Fibroblast of skin of abdomen (primary cell): ENCODE measurements at places on chromosomes 2 and 18.

DNA sequence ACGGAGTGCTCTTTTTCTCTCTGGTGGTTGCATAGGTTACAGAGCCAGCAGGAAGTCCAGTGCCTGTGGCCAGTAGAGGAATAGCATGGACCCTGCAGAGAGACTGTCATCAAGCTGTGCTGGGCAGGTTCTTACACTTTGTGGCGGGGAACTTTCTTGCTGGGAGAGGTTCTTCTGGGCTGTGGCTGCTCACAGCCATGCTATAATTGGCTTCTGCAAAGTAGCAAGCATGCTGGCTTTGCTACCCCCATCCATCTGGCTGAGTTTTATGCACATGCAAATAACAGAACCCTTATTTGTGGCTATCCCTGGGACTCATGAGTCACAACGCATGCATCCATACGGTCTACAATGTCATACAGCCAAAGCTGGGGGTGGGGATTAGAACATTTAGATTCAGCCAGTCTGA, 68.9 kb downstream of the PLCL1 start:
- peak; percentile 95 for DNase-seq

- DNase-seq, result no peak
Measured at GRCh38 chr2:28707592-28707991, 44.0 kb upstream of the PPP1CB start.

- peak; percentile 97 for DNase-seq
Measured at GRCh38 chr2:43426305-43427031, 169.4 kb downstream of the THADA start.

- peak; percentile 67 for DNase-seq
Measured at GRCh38 chr2:198411936-198412335, 607.5 kb downstream of the PLCL1 start.

GRCh38 chr2:219434468-219434717, 250 bp upstream of the SPEG start:
- no peak for DNase-seq

DNA sequence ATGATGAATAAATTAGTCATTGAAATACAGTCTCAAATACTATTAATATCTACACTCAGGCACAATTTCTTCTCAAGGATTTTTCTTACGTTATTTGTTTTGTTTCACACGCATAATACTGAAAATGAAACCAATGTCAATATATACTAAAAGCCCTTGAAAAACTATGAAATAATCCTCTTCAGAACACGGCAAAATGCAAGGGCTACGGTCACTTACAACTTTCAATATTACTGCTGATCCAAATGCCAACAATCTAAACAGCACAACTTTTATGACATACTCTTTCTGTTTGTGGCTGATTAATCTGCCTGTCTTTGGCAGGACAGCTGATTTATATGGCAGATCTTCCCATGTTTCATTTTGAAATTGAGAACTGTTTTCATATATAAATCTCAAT, 68.3 kb downstream of the LRPPRC start:
- DNase-seq, result no peak

DNA sequence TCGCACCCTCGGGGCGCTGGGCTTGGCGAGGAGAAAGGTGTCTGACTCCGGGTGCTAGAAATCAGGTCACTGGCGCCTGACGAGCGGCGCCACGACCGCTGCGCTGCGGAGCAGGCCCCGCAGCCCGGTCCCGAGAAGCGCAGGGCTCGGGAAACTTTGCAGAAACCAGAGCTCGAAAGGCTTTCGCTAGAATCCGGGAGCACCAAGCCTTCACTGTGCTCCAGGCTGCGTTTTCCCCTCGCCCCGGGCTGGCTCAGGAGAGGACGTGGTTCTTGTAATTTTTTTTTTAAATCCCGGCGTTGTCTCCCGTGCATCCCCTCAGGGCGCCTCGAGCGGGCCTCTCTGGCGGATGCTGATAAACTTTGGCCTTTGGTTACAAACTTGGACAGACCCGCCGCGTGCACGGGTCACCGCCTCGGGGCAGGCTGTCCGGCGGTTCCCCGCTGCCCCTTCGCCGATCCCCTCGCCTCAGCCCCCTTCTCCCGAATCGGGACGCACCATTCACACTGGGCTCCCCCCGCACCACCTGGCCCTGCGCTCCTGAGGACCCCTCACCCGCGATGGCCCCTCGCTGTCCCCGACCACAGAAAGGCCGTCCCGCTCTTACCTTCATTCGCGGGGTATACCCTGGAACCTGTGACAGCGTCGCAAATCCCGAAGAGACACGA, 419 bp downstream of the EPHA4 start:
- DNase-seq, result peak; percentile 39

- peak; percentile 3 for DNase-seq
Measured at GRCh38 chr18:52694804-52695203, 354.8 kb downstream of the DCC start.

DNA sequence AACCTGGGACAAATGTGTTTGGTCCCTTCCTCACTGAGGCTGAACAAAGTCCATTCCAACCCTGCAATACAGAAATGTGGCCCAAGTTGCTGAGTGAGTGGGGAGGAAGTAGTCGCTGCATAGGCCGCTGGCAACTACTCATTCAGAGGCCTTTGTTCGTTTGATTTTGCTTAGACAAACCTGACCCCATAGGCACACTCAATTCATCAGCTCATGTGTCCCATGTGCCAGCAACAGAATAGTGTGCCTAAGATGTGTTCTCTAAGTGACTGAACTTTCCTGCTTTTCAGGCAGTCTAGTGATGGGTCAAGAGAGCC, 23.0 kb downstream of the PTPN18 start:
- DNase-seq, result no peak

DNA sequence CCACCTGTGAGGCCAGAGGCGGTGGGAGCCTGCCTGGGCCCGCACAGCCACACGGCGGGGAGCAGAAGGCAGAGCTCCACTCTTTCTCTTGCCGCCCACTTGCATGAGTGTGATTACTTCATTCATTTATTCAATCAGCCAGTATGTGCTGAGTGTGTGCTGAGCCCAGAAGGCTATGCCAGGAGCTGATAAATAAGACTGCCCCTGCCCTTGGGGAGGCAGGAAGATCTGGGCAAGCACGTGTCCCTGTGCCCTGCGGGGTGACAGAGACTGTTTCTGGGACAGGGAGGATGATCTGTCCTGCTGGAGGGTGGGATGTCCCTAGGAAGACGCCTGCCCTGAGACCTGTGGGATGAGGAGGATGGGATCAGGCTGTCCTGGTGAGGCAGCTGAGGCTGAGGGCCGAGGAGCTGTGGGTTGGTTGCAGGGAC, 250.8 kb downstream of the DYSF start:
- no peak for DNase-seq

DNA sequence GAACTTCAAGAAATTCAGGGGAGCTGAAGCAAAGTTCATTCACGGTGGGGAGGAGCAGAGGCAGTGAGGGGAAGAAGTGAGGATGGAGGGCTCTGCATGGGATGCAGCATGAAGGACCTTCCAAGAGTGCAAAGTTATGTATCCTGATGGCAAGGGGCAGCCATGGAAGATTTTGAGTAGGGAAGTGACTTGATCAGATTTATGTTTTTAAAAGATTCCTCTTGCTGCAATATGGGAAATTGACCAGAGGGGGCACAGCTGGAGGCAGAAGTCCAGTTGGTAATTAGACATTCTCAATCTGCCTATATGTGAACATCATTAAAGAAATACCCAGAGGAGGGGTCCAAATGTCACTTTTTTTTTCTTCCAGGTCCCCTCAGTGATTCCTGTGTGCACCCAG, 21.5 kb upstream of the ANXA4 start:
- DNase-seq, result no peak

- no peak for DNase-seq
Measured at GRCh38 chr2:7835693-7836680, 845.9 kb upstream of the ID2 start.

GRCh38 chr2:121160366-121160765, 124.6 kb downstream of the TFCP2L1 start:
- no peak for DNase-seq

- no peak for DNase-seq
Measured at GRCh38 chr18:11654736-11655605, 34.1 kb upstream of the GNAL start.

DNA sequence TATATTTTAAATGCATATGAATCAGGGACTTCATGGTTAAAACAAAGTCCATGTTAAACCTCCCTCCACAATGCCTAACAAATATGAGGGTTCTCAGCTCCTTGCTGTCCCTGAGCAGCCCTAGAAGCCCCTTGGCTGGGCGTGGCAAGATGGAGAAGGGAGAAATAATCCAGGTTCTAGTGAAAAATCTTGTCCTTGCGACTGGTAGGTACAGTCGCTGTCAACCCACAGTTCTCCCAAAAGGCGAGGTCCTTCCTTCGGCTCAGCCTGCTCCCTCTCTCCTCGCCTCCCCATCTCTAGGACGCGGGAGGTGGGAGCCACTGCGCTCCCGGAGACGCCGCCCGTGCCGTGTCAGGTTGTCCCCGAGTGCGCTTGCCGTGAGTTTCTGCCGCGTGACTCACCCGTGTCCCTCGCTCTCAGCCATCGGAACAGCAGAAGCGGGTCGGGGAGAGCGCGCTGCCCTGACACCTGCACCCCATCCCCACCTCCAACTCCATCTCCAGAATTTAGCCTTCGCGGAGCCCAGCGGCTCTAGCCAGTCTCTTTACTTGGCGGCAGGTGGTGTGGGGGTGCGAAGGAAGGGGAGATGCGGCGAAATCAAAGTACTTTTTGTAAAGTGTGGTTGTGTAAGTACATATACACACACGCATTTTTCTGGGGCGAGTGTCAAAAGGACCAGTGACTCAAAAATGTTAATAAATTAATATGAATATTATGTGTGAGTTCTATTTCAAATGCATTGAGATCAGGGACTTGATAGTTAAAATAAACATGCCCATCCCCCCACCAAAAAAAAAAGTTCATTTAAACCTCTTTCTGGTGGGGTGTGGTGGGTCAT, 65.1 kb upstream of the TMEM17 start:
- DNase-seq, result no peak

DNA sequence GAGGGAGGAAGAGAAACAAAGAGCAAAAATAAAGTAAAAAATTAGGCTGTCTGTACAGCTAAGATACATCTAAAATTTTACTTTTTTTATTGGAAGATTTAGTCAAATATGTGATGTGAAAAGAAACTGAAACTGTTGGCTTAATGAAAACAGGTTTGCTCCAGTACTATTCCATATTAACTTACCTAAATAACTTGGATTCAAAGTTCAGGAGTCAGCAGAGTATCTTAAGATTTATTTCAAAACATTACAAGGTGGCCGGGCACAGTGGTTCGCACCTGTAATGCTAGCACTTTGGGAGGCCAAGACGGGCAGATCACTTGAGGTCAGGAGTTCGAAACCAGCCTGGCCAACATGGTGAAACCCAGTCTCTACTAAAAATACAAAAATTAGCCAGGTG, 197.9 kb downstream of the PDE11A start:
- DNase-seq, result no peak

- DNase-seq, result no peak
Measured at GRCh38 chr2:23294238-23294637, 90.7 kb upstream of the KLHL29 start.

DNA sequence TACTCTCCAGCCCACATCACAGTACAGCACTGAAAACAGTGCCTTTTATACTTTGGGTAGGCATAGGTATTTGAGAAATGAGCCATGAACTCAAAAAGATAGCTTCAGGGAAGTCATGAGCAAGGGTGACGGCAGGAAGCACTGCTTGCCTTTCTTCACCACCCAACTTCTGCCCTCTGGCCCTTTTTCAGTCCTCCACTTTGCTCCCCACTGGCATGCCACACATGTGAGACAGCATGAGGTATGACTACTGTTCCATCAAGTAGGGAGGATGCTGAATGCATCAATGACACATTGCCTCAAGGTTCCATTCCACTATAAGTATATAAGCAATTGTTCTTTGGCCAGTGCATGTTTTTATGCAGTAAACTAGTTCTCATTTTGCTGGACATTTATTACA, 373.0 kb downstream of the NRXN1 start:
- DNase-seq, result no peak
